ENCODE measurements at places on chromosomes 5 and 9.
A peak's percentile ranks its signal among the peaks of the same experiment; 100 is the strongest.

- peak; percentile 69 for DNase-seq
Measured at GRCh38 chr5:16936150-16936988, at the start of gene MYO10. TSS of gene MYO10 (minus strand) at chr5:16936288. CDS start at chr5:16935808, 480 bp downstream.

DNA sequence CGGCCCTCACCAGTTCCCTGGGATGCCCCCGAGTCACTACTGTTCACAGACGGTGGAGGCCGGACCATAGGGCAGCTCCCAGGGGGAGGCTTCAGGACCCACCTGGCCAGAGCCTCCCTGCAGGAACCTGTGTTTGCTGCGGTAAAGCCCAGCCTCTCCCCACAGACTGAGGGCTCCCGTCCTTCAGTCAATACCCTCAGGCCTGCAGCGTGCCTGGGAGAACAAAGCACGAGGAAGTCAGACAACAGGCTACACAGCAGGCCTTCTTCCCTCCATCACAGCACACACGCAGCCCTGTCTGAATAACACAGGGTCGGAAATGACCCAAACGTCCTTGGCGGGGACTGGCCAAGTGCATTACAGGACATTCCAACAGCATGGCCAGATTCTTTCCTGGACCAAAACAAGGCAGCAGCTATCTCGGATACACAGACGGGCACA lies 34.4 kb downstream of the COL23A1 start:
- no peak for DNase-seq

DNA sequence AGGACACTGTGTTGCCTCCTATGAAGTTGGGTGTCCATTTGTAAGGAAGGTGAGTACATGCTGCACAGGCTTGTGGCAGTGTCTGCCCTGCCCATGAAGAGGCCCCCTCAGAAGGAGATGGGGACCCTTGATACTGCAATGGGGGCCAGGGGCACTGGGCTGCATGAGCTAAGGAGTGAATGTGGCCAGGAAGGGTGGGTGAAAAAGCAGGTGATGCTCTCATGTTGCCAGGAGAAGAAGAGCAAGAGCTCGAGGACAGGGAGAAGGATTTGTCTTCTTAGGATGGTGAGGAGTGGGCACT lies 76.1 kb downstream of the NSUN2 start:
- DNase-seq = no peak

DNA sequence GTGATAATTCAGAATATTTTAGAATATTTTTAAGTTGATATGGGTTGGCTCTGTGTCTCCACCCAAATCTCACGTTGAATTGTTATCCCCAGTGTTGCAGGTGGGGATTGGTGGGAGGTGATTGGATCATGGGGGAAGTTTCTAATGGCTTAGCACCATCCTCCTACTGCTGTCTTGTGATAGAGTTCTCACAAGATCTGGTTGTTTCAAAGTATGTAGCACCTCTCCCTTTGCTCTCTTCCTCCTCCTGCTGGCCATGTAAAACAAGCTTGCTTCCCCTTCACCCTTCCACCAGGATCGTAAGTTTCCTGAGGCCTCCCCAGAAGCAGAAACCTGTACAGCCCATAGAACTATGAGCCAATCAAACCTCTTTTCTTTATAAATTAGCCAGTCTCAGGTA lies 214.6 kb upstream of the C9orf72 start:
- no peak for DNase-seq
